ENCODE measurements at places on chromosomes 12 and 14.

DNA sequence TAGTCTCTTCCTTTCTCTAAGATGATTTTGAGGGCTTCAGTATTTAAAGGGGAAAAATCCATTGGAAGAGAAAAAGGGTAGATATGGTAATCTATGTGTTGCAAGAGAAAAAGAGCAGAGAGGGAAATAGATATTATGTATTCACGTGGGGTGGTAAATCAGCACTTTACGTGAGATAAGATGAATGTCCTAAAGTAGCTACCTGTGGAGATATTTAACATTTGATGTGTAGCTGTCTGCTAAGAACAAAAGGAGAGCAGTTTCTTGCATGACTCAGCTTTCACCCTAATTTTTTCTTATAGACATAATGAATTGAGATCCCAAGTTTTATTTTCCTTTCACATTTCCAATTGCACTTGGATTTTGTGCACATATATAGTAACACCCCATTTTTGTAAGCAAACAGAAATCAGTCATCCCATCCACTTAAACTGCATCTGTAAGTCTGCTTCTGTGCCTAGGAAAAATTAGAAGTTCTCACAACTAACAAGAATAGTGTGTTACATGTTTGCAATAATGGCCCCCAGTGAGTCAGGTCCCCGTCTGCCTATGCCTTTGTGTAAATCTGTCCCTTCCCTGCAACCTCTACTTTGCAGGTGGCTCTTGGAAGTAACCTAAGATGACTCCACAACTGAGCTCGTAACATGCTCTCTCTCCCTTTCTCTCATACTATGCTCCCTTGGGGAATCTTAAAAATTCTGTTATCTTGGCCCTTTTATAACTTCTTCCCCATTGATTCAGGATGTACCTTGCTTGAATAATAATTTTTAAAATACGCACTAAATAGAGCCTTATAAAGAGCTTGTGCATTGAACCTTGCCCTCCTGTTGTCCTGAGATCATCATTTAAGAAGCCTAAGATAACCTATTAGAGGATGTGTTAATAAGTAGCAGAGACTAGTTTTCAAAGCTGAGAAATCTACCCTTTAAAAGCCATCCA, 3.7 kb downstream of the TMTC3 start:
- DNase-seq: no peak

DNA sequence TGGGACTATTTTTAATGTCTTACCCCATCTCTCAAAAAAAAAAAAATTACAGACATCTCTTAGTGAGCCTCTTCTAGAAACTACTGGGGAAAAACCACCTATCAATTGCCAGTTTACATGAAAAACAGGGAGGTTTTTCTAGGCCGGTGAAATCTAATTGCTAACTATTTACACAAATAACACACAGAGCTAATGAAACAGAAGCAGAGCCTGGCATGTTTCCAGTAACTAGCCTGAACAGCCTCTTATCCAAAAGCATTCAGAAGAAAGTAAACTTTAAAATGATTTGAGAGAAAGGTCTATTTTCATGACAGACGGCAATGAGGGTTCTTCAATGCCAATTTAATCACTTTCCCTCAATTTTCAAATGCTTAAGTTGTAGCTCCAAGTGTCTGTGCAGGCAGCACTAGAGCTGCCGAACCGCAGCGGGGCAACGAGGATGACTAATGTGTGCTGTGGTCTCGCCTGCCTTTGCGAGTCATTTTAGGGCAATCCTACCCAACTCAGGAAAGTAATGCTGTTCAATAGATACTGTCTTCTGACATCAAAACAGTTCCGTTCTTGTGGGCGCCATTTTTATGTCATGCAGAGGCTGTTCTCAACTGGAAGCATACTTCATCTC, 84.6 kb downstream of the SETD3 start:
- no peak for DNase-seq

- no peak for DNase-seq
Measured at GRCh38 chr12:52202361-52203078, 10.7 kb upstream of the KRT80 start.

DNA sequence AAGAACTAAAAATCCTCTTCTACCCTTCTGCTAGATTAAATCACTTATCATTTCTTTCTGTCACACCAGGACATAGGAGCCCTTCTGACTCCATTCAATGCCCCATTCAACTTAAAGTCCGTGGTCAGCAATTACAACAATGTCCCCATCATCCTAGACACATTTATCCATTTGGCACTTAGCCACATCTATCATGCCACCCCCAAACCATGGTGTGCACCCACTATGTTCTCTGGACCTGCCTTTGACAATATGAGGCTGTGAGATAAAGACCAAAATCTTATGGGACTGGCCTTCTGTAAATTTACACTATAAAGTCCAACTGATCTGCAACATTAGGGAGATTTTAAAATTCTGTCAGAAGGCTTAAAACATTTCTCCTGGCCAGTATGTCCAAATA, 104.4 kb downstream of the SSPN start:
- DNase-seq: no peak

GRCh38 chr12:63996556-63996955, 152.1 kb downstream of the SRGAP1 start:
- DNase-seq: no peak

- no peak for DNase-seq
Measured at GRCh38 chr14:54278087-54278486, 118.7 kb upstream of the CDKN3 start.

DNA sequence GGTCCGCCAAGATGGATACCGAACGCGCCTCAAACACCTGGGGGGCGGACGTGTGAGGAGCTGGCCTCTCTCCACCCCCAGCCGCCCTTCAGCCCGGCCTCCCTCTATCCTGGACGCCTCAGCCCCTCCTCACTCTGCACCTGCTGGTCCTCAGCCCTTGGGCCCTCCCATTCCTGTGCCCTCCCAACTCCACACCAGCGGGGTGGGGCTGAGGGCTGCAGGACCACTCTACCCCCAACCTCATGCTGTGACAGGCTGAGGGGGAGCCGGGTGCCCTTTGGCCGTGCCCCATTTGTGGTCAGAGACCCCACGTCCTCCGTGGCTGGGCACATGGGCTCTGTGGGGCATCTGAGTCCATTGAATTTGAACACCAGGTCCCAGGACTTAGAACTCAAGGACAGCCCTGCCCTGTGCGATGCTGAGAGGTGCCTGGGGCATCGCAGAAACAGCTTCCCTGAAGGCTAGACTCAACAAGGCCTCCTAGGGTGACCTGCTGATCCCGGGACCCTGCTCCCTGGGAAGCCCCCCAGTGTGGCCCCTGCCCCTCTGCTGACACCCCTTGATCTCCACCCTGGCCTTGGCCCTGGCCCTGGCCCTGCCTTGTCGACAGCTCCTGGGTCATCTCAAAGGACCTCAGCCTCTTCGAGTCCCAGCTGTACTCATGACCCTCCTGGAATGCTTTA, 82.0 kb upstream of the SFSWAP start:
- no peak for DNase-seq

DNA sequence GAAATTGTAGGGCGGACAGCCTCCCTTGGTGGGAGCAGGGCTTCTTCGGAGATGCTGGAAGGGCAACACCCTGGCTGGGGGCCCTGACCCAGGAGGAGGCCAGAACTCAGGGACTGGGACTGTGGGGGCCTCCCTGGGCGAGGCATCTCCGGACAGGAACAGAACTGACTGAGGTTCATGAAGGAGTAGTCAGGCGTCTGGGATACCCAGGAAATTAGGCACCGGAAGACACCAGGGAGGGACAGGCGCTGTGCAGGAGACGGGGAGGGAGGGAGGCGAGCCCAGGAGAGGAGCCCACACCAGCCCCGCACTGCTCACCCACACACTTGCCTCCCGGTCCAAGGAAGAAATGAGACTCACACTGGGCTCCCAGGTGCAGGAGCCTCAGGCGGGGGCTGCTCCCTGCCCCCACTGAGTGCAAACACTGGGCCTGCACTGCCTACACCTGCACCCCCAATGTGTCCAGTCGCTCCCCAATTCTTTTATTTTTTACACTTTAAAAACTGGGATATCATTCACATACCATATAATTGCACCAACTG, 262.6 kb upstream of the SFSWAP start:
- no peak for DNase-seq

DNA sequence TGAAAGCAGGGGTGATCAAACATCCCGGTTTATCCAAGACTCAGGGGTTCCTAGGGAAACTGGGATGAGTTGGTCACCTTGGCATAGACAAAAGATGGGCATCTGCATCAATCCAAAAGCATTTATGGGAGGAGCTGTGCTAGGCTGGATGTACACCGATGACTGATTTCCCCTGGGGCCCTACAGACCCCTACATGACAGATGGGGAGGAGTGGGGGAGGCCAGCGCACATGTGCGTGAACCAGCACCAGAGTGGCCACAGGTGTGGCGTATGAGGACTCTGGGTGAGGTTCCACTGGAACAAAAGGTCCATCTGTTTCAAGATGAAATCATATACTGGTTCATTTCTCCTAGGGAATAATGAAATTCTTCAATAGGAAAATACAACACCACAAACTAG, 210.4 kb downstream of the ITPR2 start:
- DNase-seq: no peak

GRCh38 chr12:178829-179109, 35.2 kb downstream of the SLC6A12 start:
- no peak for DNase-seq

DNA sequence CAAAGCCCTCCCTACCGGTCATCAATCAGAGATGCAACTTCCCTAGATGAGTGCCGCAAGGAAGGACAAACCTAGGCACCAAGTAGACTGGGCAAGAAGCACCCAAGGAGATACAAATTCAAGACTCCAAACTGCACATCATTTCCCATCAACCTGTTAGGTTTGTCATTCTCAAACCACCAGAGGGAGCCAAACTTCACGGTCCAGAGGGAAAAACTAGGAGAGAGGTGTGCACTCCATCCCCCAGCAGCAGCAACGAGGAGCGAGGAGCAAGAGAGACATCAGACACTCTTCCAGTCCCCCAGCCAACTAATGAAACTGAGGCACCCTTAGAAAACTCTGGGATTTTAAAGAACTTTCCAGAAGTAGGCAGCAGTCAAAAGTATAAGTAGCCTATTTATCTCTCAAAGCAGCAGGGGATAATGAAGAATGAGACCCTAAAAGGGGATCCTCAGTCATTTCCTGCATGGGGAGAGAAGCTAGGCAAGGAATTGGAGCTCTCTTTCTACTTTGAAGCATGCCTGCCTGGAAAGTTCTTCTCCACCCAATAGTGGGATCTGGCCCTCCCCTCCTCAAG, 37.0 kb upstream of the NT5DC3 start:
- peak; percentile 86 for DNase-seq

GRCh38 chr14:24241829-24242443, 487 bp downstream of the TINF2 start:
- DNase-seq: peak; percentile 98

- peak; percentile 27 for DNase-seq
Measured at GRCh38 chr12:125079648-125080645, 14.7 kb downstream of the AACS start.

DNA sequence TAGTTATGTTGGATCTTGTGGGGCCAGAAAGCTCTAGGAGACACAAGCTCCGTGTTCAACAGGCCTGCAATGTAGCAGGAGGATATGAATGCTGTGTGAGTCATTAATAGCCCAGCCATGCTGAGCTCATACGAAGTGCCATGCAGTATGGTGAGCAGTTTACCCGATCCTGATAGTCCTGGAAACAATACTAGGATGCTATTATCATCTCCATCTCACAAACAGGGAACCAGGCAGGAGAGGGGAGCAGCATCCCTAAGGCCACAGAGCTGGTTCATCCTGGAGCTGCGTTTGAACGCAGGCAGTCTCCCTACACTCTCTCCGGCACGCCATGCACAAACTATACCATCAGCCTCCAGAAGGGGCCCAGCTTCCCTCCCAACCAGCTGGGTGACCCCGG, 20.5 kb downstream of the TTC7B start:
- peak; percentile 59 for DNase-seq

GRCh38 chr12:131674373-131674772, 36.5 kb upstream of the SFSWAP start:
- no peak for DNase-seq

DNA sequence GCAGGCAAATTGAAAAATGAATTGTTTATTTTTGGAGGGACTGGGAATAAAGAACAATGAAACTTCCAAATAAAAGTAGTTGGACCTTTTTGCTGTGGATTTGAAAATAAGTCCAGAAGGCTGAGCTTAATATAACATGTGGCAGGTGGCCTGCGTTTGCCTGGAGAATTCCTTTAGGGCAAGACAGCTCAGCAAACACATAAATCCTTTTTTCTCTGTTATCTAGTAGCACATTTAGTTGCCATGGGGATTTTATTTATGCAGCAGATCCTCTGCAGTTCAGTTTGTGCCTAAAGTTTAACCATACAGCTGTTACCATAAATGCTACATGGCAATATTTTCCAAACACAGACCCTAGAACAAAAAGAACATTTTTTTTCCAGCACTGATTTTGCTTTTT, 180.0 kb downstream of the NPAS3 start:
- DNase-seq: no peak

GRCh38 chr14:105107781-105108515, 42.7 kb upstream of the GPR132 start:
- DNase-seq: no peak

GRCh38 chr14:47507861-47508260, 167.5 kb downstream of the MDGA2 start:
- no peak for DNase-seq

DNA sequence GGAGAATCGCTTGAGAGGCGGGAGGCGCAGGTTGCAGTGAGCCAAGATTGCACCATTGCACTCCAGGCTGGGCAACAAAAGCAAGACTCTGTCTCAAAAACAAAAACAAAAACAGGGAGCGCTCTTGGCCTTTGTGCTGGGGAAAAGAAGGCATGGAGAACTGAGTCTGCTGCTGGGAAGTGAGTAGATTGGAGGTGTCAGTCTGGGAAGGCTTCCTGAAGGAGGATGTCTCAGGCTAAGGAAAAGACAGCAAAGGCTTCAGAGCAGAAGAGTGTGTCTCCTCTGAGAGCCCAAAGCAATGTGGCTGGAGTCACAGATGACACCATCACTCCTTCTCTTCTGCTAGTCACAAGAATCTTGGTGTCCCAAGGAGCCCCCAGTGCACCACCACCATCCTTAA, 21.0 kb upstream of the KRT18 start:
- no peak for DNase-seq

DNA sequence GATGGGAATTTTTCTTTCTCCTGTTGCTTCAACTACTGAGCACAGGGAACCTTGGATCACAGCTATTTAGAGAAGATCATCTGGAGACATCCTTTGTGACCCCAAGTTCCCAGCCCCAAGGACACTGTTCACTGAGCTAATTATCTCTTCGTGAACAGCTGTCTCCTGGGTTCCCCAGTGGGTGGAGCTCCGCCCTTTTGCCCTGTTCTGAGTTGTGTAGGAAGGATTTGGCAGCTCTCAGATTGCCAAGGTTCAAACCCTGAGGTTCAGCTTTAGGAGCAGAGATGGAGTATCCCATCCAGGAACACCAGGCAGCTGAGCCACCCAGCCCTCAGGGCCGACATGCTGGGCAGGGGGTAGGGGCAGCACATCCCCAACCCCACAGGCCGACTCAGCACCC, 32.0 kb downstream of the NGB start:
- DNase-seq: no peak

GRCh38 chr12:112107306-112108201, 1.0 kb downstream of the NAA25 start:
- DNase-seq: peak; percentile 58

GRCh38 chr14:73851000-73851399, 631 bp upstream of the PTGR2 start:
- peak; percentile 28 for DNase-seq

GRCh38 chr14:65972891-65973290, 513.3 kb upstream of the CCDC196 start:
- peak; percentile 60 for DNase-seq
